Inflammatory macrophage (primary cell): ENCODE measurements at places on chromosomes 6 and 20.
A peak's percentile ranks its signal among the peaks of the same experiment; 100 is the strongest.

DNA sequence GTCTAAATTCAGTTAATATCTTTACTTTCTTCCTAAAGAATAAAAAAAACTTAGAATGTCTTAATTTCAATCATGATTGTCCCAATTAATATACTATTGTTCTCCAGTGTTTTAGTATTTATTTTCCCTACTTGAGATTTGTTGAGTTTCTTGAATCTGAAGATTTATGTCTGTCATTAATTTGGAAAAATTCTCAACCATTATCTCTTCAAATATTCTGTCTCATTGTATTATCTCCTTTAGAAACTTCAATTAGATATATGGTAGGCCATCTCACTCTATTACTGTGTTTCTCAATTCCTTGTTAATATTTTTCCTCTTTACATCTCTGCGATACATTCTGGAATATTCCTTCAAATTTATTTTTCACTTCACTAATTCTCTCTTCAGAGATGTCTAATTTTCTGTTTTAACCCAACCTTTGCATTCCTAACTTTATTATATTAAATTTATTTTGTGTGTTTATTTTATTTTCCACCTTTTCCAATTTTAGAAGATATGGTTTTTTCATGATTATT is 268.6 kb downstream of the QKI start:
- no peak for DNase-seq

DNA sequence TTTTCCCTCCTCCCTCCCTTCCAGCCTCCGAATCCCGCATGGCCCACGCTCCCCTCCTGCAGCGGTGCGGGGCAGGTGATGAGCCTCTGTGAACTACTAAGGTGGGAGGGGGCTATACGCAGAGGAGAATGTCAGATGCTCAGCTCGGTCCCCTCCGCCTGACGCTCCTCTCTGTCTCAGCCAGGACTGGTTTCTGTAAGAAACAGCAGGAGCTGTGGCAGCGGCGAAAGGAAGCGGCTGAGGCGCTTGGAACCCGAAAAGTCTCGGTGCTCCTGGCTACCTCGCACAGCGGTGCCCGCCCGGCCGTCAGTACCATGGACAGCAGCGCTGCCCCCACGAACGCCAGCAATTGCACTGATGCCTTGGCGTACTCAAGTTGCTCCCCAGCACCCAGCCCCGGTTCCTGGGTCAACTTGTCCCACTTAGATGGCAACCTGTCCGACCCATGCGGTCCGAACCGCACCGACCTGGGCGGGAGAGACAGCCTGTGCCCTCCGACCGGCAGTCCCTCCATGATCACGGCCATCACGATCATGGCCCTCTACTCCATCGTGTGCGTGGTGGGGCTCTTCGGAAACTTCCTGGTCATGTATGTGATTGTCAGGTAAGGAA is at the start of gene OPRM1:
Gene OPRM1 (plus strand): TSS at position 10 of the 612 bp plus-strand sequence. CDS start 305 bp downstream, at position 315.
- DNase-seq: no peak

GRCh38 chr6:70956451-70957283 is at the start of gene B3GAT2:
TSS of gene B3GAT2 (minus strand) at chr6:70957060. CDS start at chr6:70956429, 631 bp downstream.
- no peak for DNase-seq

GRCh38 chr6:26270903-26271667 is 93.9 kb upstream of the BTN3A2 start:
- peak; percentile 79 for DNase-seq

DNA sequence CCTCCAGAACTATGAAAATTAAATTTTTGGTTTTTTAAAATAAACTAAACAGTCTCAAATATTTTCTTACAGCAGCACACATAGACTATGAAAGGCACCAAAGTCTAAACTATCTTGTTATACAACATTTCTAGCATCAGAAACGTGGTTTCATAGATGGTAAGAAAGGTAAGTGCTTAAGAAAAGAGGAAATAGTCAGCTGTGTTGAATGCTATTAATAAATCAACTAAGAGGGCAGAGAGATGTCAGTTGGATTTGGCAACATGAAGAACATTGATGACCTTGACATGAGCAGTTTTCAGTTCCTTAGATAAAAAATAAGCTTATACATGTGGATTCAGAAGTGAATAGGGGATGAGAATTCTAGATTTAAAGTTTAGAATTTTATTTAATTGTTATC is 113.6 kb downstream of the RFX6 start:
- DNase-seq: no peak

DNA sequence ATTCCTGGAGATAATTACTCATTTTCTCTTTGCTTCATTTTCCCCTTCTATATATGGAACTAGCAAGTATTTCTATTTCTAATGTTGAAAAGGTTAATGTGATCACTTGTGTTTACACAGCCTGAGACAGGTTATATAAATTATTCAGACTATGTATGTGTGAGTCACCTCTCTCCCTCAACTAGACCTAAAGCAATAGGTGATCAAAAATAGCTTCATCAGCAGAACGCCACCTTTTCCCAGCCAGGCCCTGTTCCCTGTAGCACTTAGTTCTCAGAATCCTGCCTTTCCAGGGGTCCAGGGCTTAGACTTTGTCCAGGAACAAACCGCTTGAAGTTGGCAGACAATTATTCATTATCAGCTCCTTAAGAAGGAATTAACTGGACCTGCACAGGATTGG is 125.3 kb upstream of the EXOC2 start:
- no peak for DNase-seq

GRCh38 chr6:107787589-107787960 is 36.5 kb downstream of the SCML4 start:
- no peak for DNase-seq

DNA sequence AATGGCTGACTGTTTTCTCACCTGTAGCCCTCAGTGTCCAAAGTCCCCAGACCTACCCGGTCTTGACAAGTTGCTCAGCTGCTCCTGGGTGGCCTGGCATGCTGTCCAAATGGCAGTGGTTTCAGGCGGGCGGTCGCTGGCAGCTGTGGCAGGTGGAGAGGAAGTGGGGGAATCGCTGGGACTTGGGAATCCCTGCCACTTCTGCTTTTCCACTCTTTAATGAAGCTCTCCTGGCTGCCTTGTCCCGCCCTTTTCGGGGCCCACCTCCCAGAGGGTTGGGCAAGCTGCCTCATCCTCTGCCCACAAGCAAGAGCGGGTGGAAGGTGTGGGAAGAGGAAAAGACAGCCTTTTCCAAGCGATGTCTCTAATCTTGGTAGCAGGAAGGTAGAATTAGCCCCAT is at the start of gene OCSTAMP:
Gene OCSTAMP (minus strand): TSS at position 194 of the 400 bp plus-strand sequence. CDS start 94 bp downstream, at position 100.
- peak; percentile 88 for DNase-seq

- DNase-seq: peak; percentile 26
Observed at GRCh38 chr6:15017261-15017660, 228.6 kb upstream of the JARID2 start.

GRCh38 chr20:58701431-58702160 is 9.0 kb downstream of the NPEPL1 start:
- no peak for DNase-seq

DNA sequence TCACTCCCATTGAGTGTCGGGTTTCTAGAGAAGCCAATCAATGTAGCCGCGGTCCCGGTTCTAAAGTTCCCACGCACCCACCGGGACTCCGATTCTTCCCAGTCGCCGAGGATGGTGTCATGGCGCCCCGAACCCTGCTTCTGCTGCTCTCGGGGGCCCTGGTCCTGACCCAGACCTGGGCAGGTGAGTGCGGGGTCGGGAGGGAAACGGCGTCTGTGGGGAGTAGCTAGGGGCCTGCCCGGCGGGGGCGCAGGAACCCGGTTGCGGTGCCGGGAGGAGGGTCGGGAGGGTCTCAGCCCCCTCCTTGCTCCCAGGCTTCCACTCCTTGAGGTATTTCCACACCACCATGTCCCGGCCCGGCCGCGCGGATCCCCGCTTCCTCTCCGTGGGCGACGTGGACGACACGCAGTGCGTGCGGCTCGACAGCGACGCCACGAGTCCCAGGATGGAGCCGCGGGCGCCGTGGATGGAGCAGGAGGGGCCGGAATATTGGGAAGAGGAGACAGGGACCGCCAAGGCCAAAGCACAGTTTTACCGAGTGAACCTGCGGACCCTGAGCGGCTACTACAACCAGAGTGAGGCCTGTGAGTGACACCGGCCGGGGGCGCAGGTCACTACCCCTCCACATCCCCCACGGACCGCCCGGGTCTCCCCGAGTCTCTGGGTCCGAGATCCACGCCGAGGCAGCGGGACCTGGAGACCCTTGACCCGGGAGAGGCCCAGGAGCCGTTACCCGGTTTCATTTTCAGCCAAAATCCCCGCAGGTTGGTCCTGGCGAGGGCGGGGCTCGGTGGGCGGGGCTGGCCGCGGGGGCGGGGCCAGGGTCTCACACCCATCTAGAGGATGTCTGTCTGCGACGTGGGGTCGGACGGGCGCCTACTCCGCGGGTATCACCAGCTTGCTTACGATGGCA is 35.2 kb upstream of the HLA-G start:
- peak; percentile 82 for DNase-seq

- no peak for DNase-seq
Observed at GRCh38 chr6:163459007-163459406, 44.5 kb downstream of the QKI start.

DNA sequence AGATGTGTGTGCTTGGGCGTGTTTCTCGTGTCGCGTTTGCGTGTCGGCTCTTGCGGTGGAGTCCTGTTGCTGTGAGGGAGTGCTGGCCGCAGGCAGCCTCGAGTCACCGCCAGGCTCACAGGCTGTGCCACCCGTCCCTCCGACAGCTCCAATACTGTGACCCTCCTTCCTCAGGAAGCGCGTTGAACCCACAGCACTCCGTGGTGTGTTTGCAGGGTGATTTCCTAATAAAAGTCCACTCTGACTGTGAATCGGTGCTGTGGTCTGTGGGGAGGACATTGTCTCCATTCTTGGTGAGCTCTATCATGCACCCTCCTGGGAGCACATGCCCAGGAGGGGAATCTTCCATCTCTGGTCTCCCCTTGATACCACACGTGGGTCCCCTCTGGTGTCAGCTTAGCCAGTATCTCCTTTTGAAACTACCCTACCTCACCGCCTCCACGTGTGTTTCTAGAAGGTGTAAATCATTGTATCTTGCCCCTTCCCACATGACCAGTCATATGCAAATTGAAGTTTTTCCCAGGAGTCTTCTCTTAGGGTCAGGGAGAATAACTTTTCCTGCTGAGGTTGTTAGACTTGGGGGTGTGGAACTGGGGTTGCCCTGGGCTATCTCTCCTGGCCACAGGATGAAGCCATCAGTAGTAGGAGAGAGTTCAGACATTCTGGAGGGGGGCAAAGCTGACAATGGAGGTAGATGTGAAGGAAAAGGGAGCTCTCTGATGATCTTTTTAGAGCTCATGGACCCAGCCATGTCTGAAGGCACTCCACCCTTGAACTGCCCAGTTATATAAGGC is 13.3 kb upstream of the PCMTD2 start:
- DNase-seq: no peak

DNA sequence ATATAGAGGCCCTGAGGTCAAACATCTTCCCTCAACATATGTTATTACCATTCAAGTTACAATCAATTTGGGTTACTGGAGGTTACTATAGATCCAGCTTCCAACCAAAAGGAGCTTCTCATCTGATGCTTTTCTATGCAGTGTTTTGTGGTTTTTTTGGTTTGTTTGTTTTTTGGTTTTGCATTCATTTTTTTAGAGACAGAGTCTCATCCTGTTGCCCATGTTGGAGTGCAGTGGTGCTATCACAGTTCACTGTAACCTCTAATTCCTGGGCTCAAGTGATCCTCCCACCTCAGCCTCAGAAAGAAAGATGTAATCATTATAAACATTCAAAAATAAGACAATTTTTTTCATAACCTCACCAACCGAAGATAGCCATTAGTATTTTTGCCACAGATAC is 124.4 kb upstream of the JARID2 start:
- DNase-seq: no peak

GRCh38 chr6:133644548-133644891 is 244.4 kb upstream of the TCF21 start:
- no peak for DNase-seq

GRCh38 chr6:41557335-41557734 is 11.2 kb downstream of the FOXP4 start:
- DNase-seq: no peak

- DNase-seq: peak; percentile 87
Observed at GRCh38 chr6:14711056-14711703, 534.7 kb upstream of the JARID2 start.

DNA sequence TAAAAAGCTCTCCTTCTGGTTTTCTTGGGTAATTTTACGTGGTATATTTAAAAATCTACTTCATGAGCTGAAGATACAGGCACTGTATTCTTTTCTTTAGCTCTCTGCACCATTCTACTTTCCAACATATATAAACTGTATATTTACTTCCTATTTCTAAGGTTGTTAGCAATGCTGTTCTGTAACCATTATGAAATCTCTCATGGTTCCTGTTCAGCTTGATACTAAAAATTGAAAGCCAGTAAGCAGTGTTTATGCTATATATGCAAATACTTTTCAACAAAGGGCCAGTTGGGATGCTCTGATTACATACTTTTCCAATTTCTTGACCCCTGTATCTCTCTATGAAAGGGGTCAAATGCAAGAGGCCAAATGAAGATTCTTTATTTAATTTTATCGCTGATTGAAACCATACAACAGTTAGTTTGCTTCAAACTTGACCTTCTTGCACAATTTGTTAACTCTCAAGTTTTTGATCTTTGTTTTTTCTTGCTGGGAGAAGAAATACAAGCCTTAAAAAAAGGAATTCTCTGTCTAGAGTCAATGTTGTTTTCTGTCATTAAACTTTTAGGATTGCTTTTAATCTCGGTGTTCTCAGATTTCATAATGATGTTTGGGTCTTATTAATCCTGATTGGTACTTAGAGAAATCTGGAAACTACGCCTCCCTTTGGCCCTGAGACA is 223.2 kb downstream of the PRL start:
- peak; percentile 72 for DNase-seq

DNA sequence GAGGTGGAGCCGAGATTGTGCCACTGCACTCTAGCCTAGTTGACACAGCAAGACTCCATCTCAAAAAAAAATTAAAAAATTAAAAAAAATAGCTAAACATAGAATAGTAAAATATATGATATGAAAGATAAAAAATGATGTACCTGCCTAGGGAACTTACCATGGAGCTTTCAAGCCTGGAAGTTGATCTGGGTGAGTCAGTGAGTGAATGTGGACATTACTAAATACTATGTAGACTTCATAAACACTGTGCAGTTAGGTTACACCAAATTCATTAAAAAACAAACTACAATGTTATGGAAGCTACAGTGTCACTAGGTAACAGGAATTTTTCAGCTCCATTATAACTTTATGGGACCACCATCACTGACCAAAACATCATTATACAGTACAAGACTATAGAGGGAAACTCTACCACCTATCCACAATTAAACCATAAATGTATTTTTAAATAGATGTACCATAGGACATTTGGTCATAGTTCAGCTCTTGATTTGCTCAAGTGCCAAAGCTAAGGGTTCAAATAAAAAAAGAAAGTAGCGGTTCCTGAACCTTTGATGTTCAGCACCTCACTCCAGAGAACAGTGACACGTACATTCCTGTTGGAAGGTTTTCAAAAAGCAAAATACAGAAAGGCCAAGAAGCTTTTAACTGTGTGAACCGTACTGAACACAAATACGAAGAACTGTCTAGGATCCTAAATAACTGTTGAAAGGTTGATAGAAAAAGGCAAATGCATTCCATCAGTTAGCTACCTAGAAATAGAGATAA is 52.4 kb upstream of the SPDEF start:
- no peak for DNase-seq

DNA sequence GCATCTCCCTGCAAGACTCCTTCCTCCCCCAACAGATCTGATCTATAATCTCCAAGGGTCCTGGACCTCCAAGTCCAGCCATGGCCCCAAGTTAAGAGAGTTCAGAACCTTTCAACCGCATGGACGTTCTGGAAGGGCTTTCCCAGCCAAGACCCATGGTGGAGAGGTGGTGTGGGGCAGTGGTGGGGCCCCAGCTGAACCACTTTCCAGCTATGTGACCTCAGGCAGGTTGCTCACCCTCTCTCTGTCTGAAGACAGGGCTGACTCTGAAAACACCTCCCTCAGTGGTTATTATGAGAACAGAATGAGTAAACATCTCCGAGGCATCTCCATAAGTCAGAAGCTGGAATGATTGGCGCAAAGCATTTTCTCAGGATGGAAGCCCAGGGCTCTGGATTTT is 887 bp downstream of the CLPS start:
- DNase-seq: no peak

- DNase-seq: no peak
Observed at GRCh38 chr6:167568407-167569024, 243.6 kb downstream of the TTLL2 start.
